Right renal pelvis (tissue), 4 donors: ENCODE measurements at places on chromosomes 11 and 22.

DNA sequence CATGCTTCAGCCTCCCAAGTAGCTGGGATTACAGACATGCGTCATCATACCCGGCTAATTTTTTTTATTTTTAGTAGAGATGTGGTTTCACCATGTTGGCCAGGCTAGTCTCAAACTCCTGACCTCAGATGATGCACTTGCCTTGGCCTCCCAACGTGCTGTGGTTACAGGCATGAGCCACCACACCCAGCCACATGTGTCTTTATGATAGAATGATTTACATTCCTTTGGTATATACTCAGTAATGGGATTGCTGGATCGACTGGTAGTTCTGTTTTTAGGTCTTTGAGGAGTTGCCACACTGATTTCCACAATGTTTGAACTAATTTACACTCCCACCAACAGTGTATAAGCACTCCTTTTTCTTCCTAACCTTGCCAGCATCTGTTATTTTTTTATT lies 276.2 kb downstream of the METTL15 start:
- DNase-seq = no peak

GRCh38 chr11:13160346-13160745 lies 117.2 kb upstream of the BMAL1 start:
- DNase-seq = no peak

DNA sequence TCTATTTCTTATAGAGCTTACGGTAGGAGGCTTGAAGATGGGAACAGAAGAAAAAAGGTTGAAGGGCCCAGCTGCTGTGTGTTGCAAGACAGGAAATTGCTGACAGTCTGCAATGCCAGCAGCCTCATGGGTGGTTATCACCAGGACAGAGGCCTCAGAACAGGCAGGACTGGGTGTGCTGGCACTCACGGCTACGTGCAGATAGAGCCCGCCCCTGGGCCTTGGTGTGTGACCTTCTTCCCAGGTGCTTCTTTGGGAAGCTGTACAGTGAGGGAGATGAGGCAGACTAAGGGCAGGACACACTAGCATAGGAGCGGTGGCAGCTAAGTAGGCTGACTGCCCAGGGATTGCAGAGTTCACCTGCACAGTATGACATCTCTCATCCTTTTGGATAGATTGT lies 12.6 kb downstream of the PRAME start:
- no peak for DNase-seq

GRCh38 chr22:20421507-20421874 lies 16.1 kb downstream of the SCARF2 start:
- DNase-seq = no peak

DNA sequence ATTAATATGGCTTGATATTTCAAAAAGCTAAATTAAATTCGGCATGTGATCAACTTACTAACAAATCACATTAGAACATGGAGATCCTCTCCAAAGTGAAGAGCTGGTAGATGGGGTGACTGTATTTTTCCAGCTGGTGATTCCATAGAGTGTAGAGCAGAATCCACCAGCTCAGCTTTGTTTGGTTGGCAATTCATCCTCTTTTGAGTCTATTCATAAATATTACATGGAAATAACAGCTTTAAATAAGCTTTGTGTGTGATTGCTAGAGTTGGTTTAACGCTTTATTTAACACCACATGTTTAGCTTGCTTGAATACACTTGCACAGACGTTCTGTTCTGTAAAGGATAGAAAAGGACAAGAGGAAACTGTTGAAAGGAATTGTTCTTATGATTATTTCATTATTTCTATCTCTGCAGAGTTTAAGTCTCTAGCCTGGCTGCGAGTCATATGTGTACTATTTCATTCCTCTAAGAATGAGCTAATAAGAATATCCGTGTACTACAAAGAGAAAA lies 738.3 kb upstream of the KIRREL3 start:
- DNase-seq = no peak

DNA sequence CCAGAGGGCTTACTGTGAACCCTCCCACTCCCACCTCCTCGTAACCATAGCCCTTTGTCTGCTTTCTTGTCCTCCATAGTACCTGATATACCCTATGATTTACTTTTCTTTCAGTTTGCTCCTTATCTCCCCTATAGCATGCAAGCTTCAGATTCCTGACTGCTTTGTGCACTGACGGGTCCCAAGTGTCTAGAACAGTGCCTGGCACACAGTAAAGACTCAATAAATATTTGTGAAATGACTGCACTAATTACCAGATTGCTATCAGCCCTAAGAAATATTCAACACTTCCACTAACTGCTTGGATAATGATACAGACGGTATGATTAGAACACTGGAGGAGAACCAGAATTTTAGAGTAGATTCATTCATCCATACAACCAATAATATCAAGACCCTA lies 33.0 kb downstream of the ISX start:
- DNase-seq = no peak

DNA sequence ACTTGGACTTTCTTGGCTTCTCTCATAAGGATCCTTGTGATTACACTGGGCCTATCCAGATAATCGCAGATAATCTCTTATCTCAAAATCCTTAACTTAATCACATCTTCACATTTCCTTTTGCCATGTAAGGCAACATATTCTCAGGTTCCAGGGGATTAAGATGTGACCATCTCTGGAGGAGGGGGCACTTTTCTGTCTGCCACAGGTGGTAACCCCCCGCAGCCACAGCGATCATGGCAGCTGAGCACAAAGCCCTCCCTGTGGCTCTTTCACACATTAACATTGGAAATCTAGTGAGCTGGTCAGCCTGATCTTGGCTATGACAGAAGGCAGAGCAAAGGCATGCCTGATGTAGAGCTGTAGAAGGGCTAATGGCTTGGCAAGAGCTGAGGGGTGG lies 69.1 kb upstream of the CD82 start:
- DNase-seq = no peak

DNA sequence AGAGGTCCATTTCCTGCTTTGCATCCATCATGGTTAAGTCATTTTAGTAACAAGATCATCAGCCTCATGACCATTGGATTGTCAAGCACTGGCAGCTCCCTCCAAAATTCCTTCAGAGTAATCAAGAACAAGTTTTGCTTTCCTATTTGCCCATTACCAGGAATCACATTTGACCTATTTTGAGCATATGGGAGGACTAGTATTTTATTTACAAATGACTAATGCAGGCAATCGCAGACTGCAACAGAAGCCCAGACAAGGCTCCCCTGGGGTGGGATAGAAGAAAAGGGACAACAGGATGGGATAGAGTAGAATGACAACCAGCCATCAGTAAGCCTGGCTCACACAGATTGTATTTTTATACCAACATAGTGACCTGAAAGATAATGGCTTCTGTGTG lies 9.1 kb downstream of the MMP10 start:
- DNase-seq = no peak

DNA sequence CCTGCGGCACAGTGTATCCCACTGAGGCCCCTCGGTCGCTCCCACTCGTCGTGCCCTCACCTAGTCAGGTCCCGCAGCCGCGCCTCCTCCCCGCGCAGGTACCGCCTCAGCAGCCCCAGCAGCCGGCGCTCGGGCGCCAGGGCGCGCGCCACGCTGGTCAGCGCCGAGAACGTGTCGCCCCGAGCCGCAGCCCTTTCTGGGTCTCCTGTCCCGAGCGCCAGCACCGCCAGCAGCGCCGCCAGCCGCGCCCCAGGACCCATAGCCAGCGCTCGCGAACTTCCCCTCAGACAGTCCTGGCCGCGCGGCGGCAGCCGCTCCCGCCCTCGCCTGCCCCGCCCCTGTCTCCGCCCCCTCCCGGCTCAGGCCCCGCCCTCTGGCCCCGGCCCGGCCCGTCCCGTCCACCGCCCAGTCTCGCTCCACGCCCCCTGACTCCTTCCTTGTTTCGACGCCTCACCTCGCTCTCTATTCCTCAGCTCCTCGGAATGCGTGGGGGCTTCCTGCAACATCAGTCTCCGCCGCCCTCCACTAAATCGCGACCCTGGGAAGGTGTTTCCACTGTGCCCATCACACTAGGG lies at the start of gene P4HA3:
P4HA3 (minus strand) TSS at position 289 of the 575 bp plus-strand sequence; CDS start at position 260, 29 bp downstream.
- DNase-seq = peak; percentile 20

- DNase-seq = no peak
Observed at GRCh38 chr11:5622802-5623201, 2.0 kb upstream of the TRIM34 start.

DNA sequence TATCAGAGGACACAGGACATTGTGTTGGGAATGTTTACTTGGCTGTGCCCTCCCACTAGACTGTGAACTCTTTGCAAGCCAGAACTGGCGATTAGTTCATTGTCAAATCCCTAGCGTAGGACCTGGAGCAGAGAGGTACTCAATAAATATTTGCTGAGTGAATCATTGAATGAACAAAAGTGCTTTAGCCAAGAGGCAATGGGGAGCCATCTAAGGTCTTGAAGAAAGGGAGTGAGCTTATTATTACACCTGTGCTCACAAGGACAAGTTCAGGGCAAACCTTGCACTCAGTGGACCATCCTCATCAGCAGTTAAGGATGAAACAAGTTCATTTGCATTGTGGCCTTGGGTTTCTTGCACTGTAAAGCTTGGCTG lies 1.1 kb upstream of the RASSF10 start:
- no peak for DNase-seq

GRCh38 chr11:64918017-64918416 lies 1.0 kb upstream of the ATG2A start:
- no peak for DNase-seq

GRCh38 chr11:106021181-106021966 lies 666 bp downstream of the MSANTD4 start:
- DNase-seq = no peak

DNA sequence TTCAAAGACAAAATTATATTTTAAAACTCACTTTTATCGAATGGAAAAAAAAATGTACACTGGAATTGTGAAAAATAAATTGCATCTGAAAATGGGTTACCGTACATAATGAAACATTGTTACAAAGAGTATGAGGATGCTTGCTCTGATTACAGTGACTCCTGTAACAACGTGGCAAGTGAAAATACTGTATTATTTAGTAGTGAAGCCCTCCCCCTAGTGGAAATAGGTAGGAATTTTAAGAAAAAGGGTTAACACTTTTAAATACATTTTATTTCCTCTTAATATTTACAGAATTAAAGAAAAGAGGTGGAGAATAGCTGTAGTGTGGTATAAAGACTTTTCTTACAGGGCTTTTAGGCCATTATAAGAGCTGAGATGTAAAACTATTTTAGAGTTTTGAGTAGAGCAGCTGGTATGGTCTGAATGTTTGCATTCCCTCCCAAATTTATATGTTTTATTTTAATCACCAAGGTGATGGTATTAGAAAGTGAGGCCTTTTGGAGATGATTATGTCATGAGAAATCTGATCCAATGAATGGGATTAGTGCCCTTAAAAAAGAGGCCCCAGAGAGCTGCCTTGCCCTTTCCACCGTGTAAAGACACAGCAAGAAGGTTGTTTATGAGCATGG lies 25.2 kb downstream of the FAM76B start:
- DNase-seq = peak; percentile 39

GRCh38 chr11:13152736-13153541 lies 124.7 kb upstream of the BMAL1 start:
- DNase-seq = no peak

DNA sequence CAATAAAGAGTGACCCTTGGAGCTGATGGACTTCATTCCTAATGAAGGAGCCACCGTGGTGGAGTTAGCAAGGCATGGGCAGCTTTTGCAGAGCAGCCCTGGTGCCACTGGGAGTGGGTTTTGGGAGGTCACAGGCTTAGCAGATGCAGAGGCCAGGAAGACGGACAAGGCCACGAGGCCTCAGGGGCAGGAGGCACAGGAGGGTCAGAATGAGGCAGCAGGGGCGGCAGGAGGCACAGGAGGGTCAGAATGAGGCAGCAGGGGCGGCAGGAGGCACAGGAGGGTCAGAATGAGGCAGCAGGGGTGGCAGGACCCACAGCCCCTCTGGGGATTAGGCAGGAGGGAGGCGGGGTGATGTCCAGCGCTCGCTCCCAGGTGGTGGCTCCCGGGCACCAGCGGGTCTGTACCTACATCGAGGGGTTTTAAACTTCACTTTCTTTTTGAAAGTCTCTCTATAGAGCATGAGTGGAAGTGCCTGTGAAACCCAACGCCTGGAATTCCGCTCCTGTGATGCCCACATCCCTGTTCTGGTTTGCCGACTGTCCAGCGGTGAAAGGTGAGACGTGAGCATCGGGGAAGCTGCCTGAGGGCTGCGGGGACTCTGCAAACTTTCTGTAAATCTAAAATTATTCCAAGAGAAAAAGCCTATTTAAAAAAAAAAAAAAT lies 521.6 kb downstream of the BRD1 start:
- no peak for DNase-seq

DNA sequence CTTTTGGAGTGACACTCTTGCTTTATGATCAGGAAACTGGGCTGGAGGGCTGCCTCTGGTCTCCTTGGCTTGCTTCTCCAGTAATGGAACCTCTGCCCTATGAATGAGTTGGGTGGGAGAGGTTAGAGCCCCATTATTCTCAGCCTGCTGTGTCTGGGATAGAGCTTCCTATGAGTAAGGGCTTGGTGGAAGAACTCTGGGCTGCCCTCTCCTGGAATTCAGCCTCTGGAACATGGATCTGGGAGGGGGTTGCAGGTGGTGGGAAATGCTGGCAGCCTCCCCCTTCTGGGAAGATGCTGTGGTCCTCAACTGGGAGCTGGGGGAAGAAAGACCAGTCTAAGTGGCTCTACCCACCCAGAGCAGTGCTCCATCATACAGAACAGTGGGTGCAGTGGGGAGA lies 81.8 kb upstream of the SYN3 start:
- no peak for DNase-seq

DNA sequence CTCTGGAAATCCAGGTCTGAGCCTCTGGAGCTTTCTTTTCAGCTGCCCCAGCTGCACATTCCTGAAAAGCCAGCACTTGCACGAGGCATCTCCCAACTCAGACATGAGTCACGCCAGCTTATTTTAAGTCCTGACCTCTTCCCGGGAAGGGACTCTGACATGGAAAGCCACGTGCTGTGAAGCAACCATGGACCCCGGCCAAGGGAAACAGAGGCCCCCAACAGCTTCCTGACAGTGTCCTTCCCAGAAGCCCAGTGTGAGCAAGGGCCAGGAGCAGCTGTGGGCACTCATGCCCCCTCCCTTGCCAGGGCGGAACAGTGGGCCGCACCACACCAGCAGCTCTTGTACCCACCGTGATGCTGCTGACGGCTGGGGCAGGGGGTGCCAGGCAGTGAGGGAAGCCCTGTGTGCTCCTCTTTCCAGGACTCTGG lies 118.8 kb upstream of the CADM1 start:
- DNase-seq = peak; percentile 52

DNA sequence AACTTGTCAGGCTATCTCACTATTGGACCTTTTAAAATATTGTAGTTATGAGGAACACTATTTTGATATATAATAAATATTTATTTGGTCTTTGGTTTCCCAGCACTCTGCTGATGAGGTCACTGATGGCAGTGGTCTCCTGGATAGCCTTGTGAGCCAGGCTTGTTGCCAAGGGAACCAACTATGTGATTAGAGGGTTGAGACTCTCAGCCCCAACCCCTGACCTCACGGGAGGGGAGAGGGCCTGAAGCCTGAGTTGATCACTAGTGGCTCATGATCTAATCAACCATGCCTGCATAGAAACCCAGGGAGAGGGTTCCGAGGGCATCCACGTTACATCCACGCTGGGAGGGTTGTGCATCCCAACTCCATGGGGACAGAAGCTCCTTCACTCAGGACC lies 10.8 kb downstream of the PANX1 start:
- DNase-seq = no peak

DNA sequence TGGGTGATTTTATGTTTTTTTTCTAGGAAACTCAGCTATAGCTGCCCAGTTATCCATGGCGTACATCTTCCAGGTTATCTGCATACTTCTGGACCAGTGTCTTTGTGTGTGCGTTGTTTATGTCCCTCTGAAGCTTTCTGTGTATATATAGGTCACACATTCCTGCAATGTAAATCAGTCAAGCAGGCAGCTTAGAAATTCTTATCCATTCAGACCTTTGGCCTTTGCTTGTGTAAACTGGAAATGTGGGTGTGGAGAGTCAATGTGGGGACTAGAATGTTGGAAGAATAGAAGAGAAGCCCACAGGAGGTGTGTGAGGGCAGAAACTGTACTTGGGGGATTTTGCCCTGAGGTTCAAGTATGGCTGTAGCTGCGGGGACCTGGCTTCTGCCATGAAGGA lies 51.7 kb downstream of the BARX2 start:
- no peak for DNase-seq
